T follicular helper cell (primary cell): ENCODE measurements at places on chromosomes 6 and 20.
A peak's percentile ranks its signal among the peaks of the same experiment; 100 is the strongest.

GRCh38 chr6:110033101-110033500 is 55.0 kb downstream of the GPR6 start:
- DNase-seq = no peak

GRCh38 chr6:6843777-6844176 is 255.3 kb downstream of the LY86 start:
- DNase-seq = no peak

- DNase-seq = no peak
These were observed 8.4 kb upstream of the PPP1R14C start for GRCh38 chr6:150134280-150134920.

DNA sequence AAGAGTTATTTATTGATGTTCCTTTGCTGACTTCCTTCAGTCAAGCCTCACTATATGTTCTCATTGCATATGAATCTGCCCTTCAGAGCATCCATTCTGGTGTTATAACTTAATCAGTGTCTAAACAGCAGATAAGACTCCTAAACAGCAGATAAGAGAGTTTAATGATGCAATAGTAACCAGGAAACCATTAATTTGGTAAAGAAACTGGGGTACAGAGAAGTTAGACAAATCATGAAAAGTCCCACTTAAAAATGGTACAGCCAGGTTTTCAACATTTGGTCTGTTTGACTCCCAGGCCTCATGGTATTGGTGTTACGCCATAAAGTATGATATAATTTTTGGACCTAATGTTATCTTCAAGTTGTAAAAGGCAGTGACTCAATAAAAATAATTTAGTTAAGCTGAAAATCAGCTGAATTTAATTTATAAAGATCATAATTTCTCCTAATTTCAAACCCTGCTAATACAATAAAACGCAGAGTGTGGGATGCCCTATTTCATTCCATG is 127.4 kb upstream of the DST start:
- DNase-seq = no peak

DNA sequence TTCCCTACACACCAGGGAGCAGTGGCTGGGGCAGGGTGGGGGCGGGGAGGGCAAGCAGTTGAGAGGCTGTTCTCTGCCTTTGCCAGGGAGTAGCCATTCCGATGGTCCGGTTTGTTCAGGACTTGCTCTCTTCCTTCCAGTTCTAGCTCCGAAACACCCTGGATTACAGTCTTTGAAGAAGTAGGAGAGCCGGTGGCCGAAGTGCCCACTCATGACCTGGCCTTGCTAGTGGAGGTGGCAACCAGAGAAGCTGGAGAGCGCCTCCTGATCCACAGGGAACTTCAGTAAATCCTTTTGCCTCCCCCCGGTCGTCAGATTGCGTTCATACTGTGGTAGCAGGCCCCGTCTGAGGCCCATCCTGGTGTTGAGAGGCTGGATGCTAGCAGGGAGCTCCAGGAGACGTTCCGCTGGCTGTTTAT is 92.8 kb downstream of the ARID1B start:
- no peak for DNase-seq

DNA sequence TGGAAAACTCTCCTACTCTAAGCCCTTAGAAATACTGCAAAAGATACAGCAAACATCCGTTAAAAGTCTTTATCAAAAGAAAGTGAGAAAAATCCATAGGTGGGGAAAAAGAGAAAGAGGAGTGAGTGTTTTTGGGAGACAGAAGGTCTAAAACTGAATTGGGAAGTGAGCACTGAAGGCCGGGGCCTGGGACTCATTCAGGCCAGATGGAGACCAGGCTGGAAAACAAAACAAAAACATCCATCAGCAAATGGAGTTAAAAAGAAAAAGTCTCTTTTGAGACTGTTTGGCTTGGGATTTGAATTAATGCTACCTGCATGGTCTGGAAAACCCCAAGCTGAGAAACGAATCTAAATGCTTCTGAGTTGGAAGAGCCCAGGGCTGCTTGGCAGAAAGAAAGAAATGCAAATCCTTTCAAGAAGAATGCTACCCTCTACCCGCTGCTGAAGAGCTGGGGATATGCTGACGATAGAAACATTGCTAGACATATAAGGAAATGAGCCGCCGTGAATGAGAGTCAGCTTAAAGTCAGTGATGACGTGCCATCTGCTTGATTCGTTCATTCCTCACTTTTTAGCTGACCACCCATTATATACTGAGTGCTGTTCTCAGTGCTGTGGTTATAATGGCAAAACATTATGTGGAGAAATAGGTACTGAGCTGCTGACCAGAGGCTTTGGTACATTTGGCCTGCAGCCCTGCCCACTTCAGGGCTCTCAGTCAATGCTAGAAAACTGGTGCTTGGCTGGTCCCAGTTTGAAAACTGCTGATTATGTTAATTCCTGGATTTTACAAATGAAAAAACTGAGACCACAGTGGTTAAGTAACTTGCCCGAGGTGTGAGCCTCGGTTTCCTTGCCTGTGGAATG is 28.0 kb upstream of the TULP4 start:
- DNase-seq = peak; percentile 48

DNA sequence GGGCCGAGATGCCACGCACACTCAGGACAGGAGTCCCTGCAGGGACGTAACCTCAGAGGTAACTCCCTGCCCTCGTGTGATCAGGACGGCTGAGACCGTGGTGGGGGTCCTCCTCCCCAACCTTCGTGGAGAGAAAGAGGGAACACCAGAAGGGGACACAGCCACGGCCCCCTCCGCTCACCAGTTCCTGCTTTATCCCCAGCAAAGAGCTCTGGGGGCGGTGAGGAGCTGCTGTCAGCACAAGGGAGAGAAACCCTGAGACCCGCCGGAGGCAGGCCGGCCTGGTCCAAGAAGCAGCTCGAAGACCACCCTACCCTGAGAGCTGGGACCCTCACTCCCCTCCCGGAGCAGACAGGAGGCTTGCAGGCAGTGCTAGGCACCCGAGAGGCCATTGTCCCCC is 44.4 kb downstream of the SLC2A4RG start:
- no peak for DNase-seq

DNA sequence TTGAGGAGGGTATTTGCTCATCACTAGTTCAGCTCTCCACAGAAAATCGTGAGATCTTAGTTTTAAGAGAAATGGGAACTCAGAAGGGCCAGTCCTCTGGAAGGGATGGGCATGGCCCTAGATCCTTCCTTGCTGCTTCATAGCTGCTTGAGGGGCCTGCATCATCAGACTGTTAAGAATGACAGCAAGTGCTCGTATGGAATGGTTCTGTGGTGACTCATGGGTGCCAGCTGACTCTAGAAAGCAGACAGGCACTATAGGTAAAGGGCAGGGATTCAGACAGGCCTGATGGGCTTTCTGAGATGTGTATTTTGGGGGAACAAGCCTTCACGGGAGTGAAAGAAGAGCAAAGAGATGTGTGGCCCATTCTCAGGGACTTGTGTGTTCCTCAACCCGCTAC is 90.8 kb downstream of the MYLK4 start:
- no peak for DNase-seq

DNA sequence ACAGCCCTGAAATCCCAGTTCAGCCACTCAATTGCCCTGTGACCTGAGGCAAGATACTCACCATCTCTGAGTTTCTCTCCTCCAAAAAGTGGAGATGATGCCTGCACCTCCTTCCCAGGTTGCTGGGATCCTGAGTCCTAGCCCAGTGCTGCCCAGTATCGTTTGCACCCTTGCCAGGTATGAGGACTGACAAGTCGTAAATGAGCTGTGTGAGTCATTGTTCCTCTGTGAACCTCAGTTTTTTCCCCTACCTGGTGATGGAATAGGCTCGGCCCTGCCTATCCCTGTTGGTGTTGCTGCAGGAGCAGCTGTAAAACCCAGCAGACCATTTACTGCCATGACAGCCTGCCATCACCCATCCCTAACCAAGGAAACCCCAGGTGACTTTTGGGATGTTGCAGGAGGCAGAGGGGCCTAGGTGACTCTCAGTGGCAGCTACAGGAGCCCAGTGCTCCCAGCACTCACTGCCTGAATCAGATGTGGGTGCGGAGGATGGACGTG is 229.3 kb downstream of the SYNDIG1 start:
- no peak for DNase-seq

- no peak for DNase-seq
These were observed 866.7 kb upstream of the GJE1 start for GRCh38 chr6:141265756-141266623.

DNA sequence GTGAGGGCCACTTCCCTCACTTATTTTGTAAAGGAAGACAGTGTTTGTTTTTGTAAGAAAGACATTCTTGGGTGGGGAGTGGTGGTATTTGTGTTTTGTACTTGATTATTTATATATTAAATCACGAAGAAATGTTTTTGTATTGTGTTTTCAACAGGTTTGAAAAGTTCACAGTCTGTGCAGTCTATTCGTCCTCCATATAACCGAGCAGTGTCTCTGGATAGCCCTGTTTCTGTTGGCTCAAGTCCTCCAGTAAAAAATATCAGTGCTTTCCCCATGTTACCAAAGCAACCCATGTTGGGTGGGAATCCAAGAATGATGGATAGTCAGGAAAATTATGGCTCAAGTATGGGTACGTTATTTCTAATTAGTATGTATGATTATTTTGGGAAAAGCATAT is 137.2 kb downstream of the NCOA3 start:
- no peak for DNase-seq

DNA sequence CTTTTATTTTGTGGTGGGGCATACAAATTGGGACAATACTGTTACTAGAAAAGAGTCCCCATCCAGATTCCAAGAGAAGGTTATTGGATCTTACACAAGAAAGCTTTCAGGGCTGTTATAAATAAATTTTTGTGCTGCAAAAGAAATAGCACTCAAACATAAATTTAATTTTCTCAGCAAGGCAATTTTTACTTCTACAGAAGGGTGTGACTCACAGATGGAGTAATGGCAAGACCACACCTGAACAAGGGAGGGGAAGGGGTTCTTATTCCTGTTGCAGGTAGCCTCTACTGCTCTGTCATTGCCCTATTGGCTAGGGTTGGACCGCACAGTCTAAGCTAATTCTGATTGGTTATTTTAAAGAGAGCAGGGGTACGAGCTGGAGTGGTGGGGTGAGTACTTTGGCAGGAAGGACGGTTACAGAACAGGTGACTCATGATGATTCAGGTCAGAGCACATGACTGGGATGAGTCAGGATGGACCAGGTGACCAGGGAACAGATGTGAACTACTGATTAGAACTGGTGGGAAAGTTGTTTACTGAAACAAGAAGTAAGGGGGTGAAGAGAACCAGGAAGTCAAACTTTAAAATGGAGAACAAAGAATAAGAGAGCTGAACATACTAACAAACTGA is 41.1 kb downstream of the CNR1 start:
- DNase-seq = no peak

GRCh38 chr20:16257021-16257420 is 316.2 kb downstream of the KIF16B start:
- no peak for DNase-seq

GRCh38 chr6:151252634-151253033 is 12.9 kb downstream of the AKAP12 start:
- no peak for DNase-seq

DNA sequence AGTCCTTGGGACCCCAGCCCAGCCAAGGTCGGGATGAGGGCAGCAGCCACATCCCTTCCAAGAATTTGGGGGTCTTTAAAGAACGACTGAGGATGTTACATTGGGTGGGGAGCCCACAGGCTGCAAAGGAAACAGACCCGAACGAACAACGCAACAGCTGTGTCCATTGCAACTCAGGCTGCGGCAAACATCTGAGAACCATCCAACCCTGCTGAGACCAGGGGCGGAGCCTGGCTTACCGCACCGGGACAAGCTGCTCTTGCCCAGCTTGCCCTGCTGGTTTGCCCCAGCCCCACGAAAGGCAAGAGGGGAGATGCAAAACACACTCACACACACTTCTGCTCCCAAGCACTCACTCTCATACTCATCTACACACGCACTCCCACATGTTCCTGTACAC is 21.5 kb upstream of the TAF4 start:
- no peak for DNase-seq

- DNase-seq = no peak
These were observed 67.1 kb downstream of the LRFN2 start for GRCh38 chr6:40520084-40520483.

DNA sequence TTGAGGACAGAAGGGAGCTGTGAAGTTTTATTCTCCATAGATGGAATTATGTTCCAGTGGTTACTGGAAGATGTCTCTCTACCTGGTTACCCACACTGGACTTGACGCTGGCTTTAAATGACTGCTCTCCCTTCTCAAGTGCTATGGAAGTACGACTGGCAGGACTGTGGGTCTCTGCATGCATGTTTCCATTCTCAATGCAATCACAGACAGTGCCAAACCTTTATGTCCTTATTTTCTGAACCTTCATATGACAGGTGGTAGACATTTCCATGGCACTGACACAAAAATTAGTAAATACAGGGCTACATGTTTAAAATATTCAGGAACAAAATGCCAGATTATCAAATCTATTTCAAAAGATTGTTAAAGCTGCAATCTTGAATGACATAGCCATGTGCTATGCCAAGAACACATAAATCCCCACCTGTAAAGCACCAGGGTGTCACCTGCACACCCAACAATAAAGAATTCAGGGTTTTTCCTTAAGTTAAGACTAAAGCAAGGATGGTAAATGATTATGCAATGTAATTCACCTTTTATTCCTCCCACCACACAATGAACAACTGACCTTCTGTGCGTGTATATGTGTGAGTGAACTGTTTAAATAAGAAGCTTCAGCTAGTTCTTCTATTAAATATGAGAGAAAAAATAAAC is 153.3 kb upstream of the ENPP5 start:
- no peak for DNase-seq

GRCh38 chr6:35302604-35303241 is 5.1 kb downstream of the DEF6 start:
- DNase-seq = peak; percentile 80

DNA sequence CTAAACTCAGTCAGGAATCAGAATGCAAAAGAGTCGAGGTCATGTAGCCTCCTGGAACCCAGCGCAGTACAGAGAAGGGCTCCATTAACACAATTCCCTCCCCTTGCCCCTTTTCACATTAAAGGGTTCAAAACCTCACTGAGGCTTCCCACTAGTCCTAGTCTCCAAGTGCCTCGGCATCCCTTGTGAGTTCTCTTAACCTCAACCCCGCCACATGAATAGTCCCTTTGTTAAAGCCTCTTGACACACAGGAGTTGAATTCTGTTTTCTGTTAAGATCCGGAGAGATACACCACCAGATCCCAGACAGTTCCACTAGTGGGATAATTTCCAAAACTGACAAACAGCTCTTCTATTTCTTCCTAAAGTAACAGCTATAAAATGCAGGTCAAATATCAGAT is 17.8 kb downstream of the PTPRT start:
- DNase-seq = no peak
